Tibial nerve (tissue), 4 donors: ENCODE measurements at places on chromosomes 6 and 20.
A peak's percentile ranks its signal among the peaks of the same experiment; 100 is the strongest.

GRCh38 chr6:64330694-64331307 is 695.2 kb downstream of the PHF3 start:
- DNase-seq, result peak; percentile 19

GRCh38 chr6:44533421-44533820 is 145.9 kb downstream of the CDC5L start:
- DNase-seq, result no peak

GRCh38 chr20:52814371-52814770 is 157.8 kb upstream of the TSHZ2 start:
- DNase-seq, result no peak

DNA sequence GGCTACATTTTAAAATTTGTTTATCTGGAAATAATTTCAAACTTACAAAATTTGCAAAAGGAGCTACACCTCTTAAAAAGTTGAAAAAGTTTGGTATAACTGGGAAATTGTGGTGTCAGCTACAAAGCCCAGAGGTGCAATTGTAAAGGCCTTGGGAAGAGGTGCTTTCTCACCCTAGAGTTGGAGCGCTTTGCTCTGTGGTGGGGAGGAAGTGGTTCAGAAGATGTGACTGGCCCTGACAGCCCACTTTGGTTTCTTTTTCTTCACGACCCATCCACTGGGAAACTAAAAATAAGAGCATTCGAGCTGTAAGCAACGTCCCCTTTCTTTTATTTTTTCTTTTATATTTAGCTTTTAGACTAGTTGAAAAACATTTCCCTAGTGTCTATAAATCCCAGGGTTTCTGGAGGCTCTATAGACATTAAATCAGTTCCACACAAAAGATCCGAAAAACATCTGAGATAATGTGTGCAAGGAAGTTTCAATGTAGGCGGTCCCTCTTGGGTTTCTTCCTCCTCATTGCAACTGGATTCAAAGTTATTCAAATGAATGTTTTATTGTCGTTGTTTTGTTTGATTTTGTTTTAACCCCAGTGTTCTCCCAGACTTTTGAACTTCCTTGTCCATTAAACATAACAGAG is 397.8 kb downstream of the KIF16B start:
- no peak for DNase-seq
